Caco-2 (cell line): ENCODE measurements at places on chromosomes 2 and 18.

DNA sequence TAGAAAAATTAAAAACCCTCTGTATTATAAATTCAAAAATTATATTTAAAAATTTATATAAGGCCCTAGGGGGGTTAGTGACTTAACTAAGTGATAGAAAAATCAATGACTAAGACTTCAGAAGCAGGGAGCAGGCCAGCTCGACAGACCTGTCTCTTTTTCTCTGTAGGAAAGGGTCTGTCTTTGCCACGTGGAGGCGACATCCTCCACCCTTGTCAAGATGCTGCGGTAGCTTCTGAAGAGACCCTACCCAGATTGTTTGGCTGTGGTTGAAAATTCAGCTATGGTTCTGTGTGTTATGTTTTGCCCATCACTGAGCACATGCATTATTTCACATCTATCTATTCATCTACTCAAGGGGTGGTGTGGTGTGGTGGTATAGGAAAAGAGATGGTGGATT lies 8.2 kb upstream of the SLC4A3 start:
- no peak for DNase-seq
- no peaks in the 10 kb centered on the region for H3K4me1 ChIP-seq

- no peaks in the 10 kb centered on the region for H3K27me3 ChIP-seq
- H3K36me3 ChIP-seq: no peaks in the 10 kb centered on the region
- H3K4me3 ChIP-seq: no peak overlapping the region
- no peak for DNase-seq
These were observed 284.7 kb upstream of the VWC2L start for GRCh38 chr2:214126135-214126534.

DNA sequence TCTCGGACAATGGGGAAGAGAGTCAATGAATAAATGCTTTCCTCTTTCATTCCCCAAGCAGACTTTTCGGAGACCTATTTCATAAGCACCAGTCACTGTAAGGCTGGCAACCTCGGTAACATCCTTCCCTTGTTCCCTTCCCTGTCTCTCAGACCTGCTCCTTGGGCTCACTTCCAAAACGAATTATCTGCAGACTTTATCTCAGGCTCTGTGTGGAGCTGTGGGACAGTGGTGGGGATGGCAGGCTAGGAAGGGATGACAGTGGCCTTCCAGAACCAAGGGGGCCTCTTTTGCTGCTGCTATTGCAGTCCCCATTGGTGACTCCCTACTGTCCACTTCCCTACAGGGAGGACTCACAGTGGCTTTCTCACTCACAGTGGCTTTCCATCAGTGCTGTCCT lies 185.6 kb upstream of the MEX3C start:
- no peaks in the 10 kb centered on the region for H3K27me3 ChIP-seq
- no peaks in the 10 kb centered on the region for H3K36me3 ChIP-seq
- no peak for DNase-seq
- no peak overlapping the region for H3K27ac ChIP-seq
- no peaks in the 10 kb centered on the region for H3K4me1 ChIP-seq
- H3K4me3 ChIP-seq: no peak overlapping the region

- no peaks in the 10 kb centered on the region for H3K36me3 ChIP-seq
- no peak for DNase-seq
- 0 out of 2 replicates have a peak, but pooled peaks cover 1% of the 10 kb centered on the region for H3K27me3 ChIP-seq
- H3K4me3 ChIP-seq: no peak overlapping the region
- H3K27ac ChIP-seq: no peak overlapping the region
- no peaks in the 10 kb centered on the region for H3K4me1 ChIP-seq
These were observed 108.1 kb upstream of the SIX3 start for GRCh38 chr2:44833171-44834069.

GRCh38 chr2:125979886-125980285 lies 676.1 kb upstream of the GYPC start:
- H3K4me1 ChIP-seq: no peaks in the 10 kb centered on the region
- H3K4me3 ChIP-seq: no peak overlapping the region

- no peaks in the 10 kb centered on the region for H3K4me1 ChIP-seq
- no peaks in the 10 kb centered on the region for H3K27me3 ChIP-seq
These were observed 74.9 kb upstream of the KLF7 start for GRCh38 chr2:207240649-207241048.
